ENCODE measurements at places on chromosomes 5 and 9. TPM values are rescaled to one million over a fixed set of nuclear protein-coding genes. Genes with fewer than 3 reads are reported as not detected.

Gene C9orf152
- total RNA-seq: not detected

Gene DMGDH
- total RNA-seq: 57.5 TPM

GRCh38 chr5:31328040-31328733 lies 134.7 kb downstream of the CDH6 start:
- no peak for DNase-seq

GRCh38 chr5:62560786-62561185 lies 17.8 kb upstream of the LRRC70 start:
- no peak for DNase-seq

GRCh38 chr9:127569886-127570401 lies 42.1 kb upstream of the STXBP1 start:
- DNase-seq: no peak

GRCh38 chr9:93132946-93133680 lies 938 bp downstream of the NINJ1 start:
- DNase-seq: no peak

GRCh38 chr5:74945561-74946165 lies 79.5 kb upstream of the FAM169A start:
- DNase-seq: no peak

GRCh38 chr5:150473673-150474358 lies 24.3 kb upstream of the RPS14 start:
- no peak for DNase-seq

- no peak for DNase-seq
These were observed 188.1 kb downstream of the RFX3 start for GRCh38 chr9:3337515-3338225.

GRCh38 chr5:92378966-92379611 lies 996.0 kb upstream of the ARRDC3 start:
- peak; percentile 34 for DNase-seq

GRCh38 chr5:38755181-38755580 lies 90.6 kb upstream of the OSMR start:
- no peak for DNase-seq

- DNase-seq: no peak
These were observed 46.3 kb upstream of the SMIM23 start for GRCh38 chr5:171739271-171739670.

- no peak for DNase-seq
These were observed 439.5 kb downstream of the GADD45G start for GRCh38 chr9:90044263-90044662.
